Kidney epithelial cell (primary cell): ENCODE measurements at places on chromosomes 16 and 17.
A peak's percentile ranks its signal among the peaks of the same experiment; 100 is the strongest.

DNA sequence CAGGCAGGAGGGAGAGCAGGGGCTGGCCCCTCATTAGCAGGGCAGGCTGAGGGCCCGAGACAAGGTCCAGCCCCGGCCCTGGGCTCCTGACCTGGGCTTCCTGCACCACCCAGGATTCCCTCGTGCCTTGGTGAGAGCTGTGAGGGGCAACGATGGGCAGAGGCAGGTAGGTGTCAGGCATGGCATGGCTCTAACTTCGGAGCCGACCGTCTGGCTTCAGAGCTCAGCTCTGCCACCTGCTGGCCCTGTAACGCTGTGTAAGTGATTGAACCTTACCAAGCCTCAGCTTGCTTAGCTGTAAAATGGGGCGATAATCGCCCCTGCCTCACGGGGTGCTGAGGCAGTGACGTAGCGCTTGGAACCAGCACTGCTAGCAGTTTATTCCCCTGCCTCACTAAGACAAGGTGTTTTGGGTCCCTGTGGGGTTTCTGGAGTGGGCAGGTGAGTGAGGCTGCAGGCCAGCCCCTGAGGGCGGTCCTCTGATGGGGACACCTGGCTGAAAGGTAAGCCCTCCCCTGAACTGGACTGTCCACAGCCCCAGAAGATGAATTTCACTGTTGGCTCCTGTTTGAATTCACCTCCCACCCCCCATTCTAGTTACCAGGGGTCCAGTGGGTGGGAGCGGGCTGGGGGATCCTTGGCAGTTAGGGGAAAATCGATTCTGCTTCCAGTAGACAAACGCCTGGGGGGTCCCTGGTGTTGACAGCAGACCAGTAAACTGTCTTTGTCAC is 184.8 kb upstream of the GSE1 start:
- DNase-seq = no peak

DNA sequence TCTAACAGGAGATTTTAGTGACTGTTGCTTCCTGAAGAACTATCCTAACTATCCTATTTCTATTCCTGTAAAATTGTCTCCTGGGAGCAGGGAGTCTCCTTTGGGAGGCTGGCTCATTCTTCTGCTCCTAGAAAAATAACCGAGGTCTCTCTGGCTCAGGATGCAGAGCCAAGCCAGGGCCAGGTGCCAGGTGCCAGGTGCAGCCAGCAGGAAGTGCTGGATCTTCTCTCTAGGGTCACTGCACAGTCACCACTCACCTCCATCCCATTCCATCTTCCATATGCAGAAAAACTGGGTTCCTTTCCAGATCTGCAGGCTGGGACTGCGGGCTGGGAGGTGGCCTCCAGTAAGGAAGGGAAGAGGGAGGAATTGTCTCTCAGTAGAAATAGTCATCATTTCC is 3.8 kb upstream of the TMC7 start:
- no peak for DNase-seq

DNA sequence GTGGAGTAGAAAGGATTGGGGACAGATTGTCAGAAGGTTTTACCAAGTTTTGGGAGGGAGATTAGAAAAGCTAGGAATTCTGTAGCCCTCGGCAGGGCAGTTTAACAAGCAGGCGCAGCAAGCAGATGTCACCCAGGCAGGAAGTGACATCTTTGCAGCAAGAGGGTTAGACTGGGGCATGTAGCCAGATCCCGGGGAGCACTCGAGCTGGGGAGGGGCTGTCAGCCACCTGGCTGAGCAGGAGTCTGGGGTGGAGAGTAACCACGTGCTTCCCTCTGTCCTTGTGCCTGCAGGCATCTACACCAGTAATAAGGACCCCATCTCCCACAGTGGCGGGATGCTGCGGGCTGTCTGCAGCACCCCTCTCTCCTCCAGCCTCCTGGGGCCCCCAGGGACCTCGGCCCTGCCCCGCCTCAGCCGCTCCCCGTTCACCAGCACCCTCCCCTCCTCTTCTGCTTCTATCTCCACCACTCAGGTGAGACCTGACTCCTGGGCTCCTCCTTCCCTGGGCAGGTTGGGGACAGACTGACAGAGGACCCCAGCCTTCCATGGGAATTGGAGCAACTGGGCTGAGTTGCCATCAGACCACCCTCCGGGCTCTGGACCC is 12.2 kb downstream of the MLLT6 start:
- no peak for DNase-seq

DNA sequence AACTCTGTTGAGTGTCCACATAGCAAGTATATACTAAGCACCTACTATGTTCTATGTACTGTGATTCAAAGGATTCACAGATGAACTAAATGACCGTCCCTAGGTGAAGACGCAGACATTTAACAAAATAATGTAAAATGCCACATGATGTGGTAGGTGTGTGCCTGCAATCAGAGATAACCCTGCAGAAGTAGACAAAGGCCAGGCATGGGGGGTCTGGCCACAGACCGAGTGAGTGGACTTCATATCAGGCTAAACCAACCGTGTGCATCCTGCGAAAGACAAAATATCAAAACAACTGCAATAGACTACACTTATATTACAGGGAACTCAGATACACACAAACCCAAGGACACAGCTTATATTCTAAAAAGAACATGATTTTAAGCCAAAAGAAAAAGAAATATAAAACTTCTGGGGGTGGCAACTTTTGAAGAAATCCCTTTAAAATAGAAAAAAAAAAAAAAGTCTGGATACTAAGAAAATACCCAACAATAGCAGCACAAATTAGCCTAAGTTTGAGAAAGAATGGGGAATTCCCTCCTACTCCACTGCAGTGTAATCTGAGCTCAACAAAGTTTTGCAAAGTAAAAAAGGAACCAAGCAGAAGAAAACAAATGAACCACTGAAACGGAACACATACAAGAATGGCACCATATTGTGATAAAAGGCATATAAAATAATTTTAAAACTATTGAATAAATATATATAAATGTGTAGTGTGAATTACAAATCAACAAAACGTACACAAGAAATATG is 12.3 kb downstream of the HSDL1 start:
- DNase-seq = no peak

- no peak for DNase-seq
These were observed 8.0 kb downstream of the FBXO31 start for GRCh38 chr16:87375426-87376135.

DNA sequence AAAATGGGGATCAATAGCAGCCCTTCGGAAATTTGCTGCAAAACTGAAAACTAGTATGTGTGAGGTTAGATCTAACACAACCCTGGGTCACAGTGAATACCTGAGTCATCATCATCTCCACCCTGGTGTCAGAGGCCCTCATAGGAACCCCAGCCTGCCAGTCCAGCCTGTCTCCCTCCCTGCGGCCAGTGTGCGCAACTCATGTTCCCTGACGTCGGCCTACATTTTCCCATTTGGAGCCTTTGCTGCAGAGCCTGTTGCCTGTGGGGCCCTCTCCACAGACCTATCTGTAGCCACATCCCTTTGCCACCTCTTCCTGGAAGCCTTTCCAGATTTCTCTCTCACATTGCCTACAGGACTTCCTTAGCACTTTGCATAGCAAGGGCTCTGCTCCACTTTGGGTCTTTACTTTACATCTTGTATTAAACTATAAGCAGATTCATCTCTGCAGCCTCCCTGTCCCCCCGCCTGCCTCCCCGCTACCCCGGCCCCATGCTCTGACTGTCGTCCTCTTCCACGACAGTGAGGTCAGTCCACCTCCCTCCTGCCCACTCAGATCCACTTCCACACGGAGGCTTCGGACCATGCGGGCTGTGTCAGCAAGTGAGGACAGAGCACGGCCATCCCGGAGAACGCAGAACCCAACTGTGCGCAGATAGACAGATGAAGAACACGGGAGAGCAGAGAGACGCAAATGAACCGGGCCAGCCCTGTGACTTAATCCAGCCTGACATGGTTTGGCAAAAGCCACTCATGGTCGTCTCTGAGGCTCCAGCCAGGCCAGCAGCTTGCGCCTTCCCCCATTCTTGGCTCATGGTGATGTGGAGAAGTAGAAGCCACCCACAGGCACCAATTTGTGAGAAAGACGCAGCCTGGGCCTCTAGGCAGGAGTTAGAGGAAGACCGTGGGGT is 31.0 kb downstream of the NGFR start:
- no peak for DNase-seq

DNA sequence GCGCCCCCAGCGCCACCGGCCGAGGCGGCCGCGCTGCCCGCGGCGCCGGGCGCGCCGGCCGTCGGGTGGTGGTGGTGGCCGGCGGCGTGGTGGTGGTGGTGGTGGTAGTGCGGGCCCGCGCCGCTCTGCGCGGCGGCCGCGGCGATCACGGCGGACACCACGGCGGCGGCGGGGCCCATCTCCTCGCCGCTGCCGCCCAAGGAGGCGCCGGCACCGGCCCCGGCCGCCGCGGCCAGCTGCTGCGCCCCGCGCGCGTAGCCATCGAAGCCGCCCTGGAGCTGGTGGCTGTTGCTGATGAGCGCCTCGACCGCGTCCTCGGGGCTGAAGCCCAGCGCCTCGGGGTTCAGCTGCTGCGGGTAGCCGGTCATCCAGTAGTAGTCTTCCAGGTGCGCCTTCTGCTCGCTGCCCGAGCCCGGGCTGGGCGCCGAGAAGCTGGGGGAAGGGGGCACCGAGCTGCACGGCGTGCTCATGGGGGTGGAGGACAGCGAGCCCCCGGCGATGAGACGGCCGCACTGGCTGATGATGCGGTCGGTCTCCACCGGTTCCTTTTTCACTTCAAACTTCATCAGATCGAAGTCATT is 1.2 kb downstream of the MAF start:
- DNase-seq = no peak

DNA sequence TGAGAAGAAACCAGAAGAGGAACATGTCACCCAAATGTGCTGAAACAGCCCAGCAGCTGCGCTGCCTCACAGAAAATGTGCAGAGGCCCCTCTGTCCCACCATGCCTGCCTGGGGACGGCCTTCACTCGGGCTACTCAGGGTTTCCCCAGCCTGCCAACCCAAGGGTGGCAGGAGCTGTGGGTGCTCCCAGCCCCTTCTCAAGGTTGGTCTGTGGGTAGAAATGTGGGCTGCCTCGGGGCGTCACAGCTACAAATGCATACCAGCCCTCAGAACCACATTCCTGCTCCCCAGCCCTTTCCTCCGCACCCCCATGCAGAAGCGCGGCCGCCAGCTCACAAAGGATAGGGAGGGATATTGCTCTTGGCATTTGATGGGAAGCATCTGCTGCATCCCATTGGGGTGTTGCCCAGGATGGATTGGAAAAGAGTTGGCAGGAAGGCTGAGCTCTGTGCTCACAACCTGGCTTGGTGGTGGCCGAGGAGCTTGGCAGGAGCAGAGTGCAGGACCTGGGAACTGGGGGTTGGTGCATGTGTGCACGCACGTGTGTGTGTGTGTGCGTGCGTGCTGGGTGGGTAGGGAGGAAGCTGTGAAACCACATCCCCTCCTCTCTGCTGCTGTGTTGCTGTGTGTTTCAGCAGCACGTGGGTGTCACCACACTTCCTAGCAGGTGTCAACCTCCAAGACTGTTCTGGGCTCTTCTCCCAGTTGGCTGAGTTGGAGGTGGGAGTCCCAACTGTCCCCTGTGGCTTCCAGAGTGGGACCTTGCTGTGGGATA is 304.4 kb downstream of the SEC14L1 start:
- DNase-seq = no peak

GRCh38 chr17:3647769-3648555 is 11.4 kb downstream of the CTNS start:
- DNase-seq = no peak

DNA sequence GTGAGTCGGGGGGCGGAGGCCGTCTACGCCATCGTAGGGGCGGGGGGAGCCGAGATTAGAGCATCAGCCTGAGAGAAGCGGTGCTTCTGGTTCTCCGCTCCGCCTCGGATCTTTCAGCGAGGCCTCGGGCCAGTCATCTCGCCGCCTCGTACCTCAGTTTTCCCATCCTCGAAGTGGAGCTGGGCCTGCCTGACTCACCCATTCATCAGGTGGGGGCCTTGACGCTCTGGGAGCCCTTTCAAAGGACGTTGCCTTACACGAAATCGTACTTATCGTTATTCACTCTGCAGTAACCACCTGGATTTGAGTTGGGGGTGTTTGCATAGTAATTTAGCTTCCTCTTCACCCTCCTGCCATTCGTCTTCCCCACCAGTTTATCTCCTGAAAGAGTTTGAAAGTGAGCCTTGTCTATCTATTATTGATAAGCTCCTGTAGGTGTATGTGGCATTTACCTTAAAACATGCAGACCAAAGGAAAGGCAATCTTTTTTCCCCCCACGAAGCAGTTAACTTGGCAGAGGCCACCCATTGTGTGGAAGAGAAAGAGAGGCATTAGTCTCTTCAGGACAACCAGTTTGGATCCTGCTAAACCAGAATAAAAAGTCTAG is 674 bp downstream of the TAF15 start:
- no peak for DNase-seq

DNA sequence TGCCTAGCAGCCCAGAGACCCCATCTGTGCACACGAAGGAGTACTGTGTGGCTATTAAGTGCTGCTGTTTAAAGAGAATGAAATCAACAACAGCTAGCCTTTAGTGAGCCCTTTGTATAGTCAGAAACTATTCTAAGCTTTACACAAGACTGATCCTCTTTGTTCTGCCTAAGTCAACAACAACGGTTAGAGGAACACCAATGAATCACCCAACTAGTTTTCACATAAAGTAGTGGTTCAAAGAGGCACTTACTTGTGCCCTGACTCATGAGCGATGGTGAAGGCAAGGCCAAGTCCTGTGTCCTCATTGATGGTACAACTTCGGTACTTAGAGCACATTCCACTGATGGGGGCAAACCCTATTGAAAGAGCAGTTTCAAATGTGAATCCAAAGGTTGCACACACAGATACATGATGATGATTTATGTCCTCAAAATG is 75.8 kb downstream of the ADAMTS18 start:
- peak; percentile 86 for DNase-seq

DNA sequence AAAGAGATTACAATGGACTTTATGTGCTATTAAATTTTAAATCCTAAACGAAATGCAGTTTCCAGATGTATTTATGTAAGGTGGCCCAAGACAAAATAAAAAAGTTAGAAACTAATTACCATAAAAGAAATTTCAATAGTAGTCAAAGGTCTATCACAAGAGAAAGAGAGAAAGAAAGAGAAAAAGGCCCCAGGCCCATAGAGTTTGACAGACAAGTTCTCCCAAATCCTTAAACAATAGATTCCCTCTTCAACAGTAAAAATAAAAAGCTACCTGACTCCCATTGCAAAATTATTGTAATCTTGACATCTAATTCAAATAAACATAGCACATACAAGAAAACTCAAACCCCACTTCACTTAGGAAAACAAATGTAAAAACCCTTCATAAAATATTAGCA is 8.6 kb upstream of the ERCC4 start:
- DNase-seq = no peak

DNA sequence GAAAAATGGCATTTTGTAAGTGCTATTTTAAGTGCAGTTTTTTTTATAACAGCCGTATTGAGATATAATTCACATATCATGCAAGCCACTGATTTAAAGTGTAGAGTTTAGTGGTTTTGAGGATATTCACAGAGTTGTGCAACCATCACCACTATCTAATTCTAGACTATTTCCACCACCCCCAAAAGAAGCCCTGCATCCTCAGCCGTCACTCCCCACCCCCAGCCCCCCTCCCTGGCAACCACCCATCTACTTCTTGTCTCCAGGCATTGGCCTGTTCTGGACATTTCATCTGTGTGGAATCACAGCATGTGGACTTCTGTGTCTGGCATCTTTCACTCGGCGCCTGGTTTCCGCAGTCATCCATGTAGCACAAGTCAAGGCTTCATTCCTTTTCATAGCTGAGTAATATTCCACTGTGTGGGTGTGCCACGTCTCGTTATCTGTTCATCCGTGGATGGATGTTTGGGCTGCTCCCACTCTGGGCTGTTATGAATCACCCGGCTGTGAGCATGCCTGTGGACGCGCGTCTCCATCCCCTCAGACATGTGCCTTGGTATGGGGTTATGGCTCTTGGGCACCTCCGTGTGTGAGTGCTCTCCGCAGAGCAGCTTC is 138.4 kb upstream of the CIBAR2 start:
- DNase-seq = no peak
